ENCODE measurements at places on chromosomes 16 and 17. TPM values are rescaled to one million over a fixed set of nuclear protein-coding genes. Genes with fewer than 3 reads are reported as not detected.

DNA sequence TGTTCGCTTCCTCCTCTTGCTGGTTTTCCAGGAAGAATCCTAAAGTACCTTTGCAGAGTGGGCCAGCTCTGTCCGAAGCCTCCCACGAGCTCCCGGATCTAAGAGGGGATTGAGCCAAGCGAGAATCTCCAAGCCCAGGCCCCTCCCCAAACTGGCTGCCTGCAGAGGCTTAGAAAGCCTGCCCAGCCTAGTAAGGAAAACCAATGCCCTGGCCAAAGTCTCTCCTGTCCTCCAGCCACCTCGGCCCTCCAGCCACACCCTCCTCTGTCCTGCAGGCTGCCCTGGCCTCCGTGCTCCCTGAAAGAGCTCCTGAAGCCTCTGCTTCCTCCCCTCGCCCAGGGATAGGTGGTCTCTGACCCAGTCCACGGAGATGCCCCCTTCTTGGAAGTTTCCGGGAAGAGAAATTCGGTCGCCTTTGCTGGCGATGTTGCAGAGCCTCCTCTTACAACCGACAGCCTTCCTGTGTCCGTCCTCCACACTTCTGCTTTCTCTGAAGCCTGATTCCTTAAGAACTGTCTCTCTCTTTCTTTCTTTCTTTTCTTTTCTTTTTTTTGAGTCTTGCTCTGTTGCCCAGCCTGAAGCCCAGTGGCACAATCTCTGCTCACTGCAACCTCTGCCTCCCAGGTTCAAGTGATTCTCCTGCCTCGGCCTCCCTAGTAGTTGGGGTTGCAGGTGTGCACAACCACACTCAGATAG is 54.9 kb upstream of the TOB1 start:
- DNase-seq = no peak

- DNase-seq = no peak
Observed at GRCh38 chr17:81868674-81869220, 2.4 kb downstream of the ARHGDIA start.

GRCh38 chr17:43905985-43906852 is 1.1 kb downstream of the MPP2 start:
- DNase-seq = no peak

GRCh38 chr16:24801761-24802302 is 43.9 kb upstream of the SLC5A11 start:
- no peak for DNase-seq

Gene MPP2
- 0.05 TPM for polyA plus RNA-seq

DNA sequence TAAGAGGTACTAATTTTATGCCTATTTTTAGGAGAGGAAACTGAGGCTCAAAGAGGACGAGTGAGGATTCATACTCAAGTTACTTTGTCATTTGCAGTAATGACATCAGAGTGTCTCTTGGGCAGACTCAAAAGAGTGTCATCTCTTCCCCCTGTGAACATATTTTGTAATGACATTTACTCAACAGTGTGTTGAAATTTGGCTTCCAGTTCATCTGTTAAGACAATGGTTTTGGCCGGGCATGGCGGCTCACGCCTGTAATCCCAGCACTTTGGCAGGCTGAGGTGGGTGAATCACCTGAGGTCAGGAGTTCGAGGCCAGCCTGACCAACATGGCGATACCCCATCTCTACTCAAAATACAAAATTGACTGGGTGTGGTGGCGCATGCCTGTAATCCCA is 28.9 kb downstream of the WFDC1 start:
- DNase-seq = no peak

Gene LITAFD
- polyA plus RNA-seq = not detected

GRCh38 chr17:7560172-7561027 is 1.3 kb upstream of the SENP3 start:
- no peak for DNase-seq

DNA sequence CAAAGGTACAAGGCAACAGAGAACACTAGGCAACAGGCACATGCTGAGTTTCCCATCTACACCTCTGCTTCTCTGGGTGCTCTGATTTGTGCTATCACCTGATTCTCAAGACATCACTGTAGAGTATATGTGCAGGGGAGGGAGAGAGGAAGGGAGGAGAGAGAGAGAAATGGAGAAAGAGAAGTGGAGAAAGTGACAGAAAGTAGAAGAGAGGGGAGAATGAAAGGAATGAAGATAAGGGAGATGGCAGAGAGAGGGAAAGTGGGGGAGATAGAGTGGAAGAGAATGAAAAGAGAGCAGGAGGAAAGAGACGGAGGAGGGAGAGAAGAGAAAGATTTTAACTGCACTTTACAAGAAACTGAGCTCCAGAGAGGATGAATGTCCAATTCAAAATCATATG is 340.7 kb upstream of the CDH5 start:
- DNase-seq = no peak

Gene KRT40
- not detected for polyA plus RNA-seq

DNA sequence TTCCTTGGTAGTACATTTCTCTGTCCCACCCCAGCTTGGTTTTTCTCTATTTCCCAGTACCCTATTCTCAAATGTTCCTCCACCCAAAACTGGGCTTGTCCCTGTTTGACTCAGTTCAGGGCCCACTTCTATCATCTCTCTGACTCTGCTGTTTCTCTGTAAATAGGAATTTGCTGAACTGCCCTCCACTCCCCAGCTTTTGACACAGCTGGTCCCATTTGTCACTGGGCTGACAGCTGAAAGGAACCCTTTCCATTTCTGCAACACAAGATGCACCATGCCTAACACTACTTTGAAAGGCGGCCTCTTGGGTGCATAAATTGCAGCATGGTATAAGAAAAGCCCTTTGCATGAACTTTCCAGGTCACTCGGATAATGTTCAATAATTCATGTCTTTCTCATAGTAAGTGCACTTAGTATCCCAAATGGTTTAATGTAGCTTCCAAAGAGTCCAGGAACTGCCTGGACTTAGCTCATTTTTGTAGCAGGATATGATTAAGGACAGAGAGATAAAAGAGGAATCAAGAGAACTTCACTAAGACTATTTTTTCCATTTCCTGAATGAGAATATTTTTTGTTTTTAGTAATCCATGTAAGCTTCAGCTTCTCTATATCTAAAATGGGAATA is 256.7 kb downstream of the CDH11 start:
- DNase-seq = no peak

Gene EPN3
- polyA plus RNA-seq = not detected

Gene CHST4
- 1.3 TPM for polyA plus RNA-seq

Gene MYH1
- not detected for polyA plus RNA-seq

Gene MMP15
- 0.08 TPM for polyA plus RNA-seq

- DNase-seq = no peak
Observed at GRCh38 chr16:60073376-60073775, 1339.3 kb upstream of the GOT2 start.

DNA sequence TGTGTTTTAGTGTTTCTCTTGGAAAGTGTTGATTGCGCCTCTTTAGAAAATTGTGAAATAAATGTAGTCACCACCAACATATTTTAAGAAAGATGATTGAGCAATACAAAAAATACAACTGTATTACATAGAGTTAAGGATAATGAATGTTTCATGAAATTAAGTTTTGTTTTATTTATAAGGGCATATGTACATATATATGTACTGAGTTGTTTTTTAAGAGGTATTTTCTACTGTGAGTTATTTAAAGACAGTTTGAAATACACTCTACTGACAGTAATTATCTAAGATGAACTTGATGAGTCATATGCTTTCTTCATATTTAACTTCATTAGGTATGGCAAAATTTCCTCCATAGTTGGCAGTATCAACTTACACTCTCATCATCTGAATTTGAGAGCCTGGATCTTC is 411.7 kb downstream of the HS3ST3B1 start:
- no peak for DNase-seq

DNA sequence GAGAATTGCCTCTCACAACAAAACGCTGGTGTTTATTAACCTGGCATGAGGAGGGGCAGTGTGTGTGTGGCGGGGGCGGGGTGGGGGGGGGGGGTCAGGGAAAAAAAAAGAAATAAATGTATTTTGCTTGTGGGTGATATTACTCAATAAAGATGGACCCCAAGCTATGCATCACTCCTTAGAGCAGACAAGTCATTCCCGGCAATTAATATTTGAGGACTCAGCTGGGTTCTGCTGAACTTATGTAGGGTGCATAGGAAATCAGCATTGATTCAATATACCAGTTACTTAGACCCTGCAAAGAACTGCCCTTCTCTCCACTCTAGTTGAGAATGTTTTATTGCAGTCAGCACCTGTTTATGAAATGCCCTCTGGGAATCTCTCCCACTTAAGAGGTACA is 206.2 kb upstream of the MAF start:
- DNase-seq = no peak

Gene PIK3R6
- polyA plus RNA-seq = 95.9 TPM

DNA sequence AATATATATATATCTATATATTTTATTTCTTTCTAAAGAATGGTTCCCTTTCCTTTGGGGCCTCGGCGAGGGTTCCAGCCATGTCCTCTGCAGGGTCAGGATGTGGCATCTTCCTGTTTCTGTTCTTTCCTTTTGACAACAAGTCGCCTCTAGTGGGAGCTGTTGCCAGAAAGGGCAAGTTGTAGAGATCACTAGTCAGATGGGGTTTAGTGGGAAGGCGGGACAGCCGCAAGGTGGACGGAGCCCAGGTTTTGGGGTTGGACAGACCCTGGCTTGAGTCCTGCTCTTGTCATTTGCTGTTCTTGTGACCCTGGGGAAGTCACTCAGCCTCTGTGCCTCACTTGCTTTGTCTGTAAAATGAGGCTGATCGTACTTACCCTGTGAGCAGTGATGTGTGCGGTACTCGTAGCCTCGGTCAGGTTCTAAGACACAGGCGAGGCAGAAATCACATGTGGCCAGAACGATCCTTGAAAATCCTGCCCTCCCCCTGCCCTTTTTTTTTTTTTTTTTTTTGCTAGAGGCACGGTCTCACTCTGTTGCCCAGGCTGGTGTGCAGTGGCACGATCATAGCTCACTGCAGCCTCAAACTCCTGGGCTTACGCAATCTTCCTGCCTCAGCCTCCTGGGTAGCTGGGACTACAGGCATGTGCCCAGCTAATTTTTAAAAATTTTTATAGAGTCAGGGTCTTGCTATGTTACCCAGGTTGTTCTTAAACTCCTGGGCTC is 80.1 kb downstream of the ABCC6 start:
- DNase-seq = no peak

- no peak for DNase-seq
Observed at GRCh38 chr16:57660715-57661463, 7.2 kb upstream of the ADGRG3 start.

Gene KRT27
- not detected for polyA plus RNA-seq

DNA sequence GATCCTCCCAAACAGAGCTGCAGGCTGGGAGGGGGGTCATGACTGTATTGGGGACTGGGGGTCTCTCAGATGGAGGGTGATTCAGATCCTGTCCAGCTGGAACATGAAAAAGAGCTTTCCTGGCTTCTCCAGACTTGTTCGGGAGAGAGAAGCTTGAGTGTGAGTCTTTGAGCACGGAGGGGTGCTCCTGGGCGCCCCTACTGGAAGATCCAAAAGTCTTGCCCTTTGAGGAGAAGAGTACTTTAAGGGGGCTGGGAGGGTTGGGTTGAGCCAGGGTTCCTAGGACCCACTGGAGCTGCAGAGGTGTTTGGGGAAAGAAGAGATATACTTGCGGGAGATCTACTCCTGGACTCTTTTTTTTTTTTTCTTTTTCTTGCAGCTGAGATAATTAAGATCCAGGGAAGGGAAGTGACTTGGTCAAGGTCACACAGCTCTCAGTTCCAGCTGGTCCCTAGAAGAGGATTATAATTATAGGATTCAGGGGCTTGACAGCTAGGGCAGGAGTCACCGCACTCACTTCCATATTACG is 8.4 kb downstream of the RARA start:
- DNase-seq = no peak

GRCh38 chr16:1493746-1494094 is 560 bp downstream of the TELO2 start:
- no peak for DNase-seq

GRCh38 chr17:8387914-8388651 is 5.1 kb upstream of the RPL26 start:
- no peak for DNase-seq

DNA sequence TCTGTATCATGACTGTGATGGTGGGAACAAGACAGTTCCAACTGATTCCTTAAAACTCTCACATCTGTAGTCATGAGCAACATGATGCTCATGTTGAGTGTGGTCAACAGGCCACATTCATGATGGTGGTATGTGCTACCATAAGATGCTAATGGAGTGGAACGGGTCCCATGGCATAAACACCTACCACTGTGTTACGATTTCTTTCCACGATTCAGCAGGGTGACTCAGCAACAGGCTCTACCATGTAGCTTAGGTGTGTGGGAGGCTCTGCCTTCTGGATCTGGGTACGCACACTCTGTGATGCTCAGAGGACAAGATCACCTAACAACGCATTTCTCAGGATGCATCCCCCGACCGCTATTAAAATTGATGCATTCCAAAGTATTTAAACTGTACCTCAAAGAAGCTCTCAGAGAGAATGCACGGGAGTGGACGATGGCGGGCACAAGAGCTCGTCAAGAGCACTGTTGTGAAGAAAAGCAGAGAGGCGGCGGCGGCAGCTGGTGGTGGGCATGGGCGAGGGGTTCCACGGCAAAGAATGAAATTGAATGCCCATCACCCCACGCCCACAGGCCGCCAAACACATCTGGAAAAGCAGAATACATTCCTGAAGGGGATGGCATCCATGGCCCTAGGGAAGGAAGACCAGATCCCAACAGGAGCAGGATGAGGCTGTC is 133.3 kb downstream of the ZNF778 start:
- DNase-seq = no peak

DNA sequence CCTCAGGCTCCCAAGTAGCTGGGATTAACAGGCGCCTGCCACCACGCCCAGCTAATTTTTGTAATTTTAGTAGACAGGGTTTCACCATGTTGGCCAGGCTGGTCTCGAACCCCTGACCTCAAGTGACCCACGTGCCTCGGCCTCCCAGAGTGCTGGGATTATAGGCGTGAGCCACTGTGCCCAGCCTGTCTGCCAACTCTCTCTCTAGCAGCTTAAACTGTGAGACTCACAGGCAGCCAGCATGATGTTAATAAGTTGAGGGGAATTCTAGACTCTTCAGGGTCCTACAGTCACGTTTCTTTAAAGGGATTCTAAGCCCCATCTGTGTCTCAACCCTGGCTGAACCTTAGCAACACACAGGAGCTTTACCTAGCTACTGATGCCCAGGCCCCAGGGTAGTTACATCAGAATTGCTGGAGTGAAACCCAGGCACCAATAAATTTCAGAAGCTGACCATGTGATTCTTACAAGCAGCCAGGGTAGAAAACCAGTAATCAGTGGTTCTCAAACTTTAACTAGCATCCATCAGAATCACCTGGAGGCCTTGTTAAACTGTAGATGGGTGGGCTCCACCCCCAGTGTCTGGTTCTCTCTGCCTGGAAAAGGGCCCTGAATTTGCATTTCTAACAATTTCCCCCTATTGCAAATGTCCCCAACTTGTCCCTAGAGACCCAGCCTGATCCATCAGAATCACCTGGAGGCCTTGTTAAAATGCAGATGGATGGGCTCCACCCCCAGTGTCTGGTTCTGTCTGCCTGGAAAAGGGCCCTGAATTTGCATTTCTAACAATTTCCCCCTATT is 30.7 kb downstream of the GPRC5B start:
- DNase-seq = no peak

Gene SPATA33
- polyA plus RNA-seq = 15.7 TPM

GRCh38 chr16:10169904-10170410 is 12.3 kb downstream of the GRIN2A start:
- DNase-seq = no peak

- no peak for DNase-seq
Observed at GRCh38 chr17:50955667-50956120, 89.5 kb upstream of the TOB1 start.
